Inflammatory macrophage treated with lipopolysaccharide for 1 hour (primary cell): ENCODE measurements at places on chromosomes 16 and 17.
A peak's percentile ranks its signal among the peaks of the same experiment; 100 is the strongest.

DNA sequence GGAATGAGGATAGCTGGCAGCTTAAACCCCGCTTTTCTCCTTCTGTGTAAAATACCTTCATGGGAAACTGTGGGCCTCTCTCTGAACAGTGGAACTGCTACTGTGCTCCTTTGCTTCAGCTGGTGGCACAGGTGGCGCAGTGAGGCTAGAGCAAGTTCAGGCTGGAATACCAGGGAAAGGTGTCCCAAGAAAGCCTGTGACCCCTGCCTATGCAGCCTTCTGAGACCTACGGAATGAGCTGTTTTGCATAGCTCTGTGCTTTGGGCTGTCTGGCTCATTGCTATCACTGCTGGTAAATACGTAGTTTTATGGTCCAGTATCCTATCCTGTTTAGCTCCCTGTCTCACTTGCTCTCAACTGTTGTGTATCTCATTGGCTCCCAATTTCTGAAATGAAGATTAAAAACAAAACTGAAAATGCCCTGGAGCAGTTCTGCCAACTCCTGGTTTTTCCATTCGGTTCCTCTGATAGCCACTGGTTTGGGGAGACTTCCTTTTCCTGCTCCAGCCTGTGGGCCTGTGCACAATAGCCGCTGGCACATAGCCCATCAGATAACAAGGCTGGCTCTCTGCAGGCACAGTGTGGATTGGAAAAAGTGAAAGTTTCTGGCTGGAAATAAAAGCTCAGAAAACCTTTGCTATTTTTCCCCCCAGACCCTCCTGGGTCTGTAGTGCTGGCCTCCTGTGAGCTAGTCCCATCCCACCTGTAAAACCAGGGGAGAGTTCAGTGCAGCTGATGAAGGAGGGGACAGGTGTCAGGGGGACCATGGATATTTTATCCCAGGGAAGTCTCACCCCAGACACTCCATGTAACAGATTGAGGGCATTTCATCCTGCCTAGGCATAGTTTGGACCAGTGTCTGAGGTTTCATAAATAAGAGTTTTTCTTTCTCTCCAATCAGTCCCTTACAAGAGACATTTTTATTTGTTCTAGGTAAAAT is 24.0 kb downstream of the LIMD2 start:
- no peak for DNase-seq

DNA sequence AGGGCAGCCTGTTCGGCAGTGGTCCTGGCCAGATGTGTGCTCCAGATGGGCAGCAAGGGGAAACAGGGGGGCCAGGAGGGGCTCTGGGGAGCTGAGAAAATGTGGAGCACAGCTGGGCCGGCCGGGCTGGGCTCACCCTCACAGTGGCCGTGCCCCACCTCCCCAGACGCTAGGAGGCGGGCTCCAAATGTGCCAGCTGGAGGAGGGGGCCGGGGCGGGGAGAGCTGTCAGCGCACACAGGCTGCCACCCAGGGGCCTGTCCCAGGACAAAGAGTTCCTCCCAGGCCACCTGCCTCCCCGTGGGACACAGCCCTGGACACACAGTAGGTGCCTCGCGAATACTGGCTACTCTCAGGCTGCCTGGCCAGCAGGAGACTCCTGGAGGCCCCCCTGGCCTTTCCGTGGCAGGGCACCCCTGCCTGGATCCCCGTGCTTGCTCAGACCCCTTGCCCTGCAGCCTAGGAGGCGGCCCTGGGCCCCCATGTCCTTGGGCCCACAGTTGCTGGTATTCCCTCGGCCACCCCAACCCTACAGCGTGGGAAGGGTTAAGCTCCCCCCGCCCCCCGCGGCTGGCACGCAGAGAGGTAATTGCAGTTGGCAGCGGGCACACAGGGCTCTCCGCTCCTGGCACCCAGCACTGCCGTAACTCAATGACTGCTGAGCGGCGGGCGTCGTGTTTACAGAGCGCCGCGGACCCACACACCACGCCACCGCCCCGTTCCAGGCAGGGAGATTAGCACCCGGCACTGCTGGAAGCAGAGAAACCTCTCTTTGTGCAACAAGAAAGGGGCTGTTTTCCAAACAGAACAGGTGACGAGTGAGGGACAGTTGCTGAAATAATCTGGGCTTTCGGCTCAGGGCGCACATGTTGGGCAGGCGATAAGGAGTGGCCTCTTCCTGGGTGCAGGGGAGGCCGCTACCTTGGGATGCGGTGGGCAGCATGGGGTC is 32.2 kb downstream of the BAHCC1 start:
- DNase-seq, result no peak

GRCh38 chr17:40124279-40125141 is 2.7 kb downstream of the MSL1 start:
- DNase-seq, result no peak

- DNase-seq, result no peak
Observed at GRCh38 chr16:48497932-48498768, 111.8 kb downstream of the N4BP1 start.

DNA sequence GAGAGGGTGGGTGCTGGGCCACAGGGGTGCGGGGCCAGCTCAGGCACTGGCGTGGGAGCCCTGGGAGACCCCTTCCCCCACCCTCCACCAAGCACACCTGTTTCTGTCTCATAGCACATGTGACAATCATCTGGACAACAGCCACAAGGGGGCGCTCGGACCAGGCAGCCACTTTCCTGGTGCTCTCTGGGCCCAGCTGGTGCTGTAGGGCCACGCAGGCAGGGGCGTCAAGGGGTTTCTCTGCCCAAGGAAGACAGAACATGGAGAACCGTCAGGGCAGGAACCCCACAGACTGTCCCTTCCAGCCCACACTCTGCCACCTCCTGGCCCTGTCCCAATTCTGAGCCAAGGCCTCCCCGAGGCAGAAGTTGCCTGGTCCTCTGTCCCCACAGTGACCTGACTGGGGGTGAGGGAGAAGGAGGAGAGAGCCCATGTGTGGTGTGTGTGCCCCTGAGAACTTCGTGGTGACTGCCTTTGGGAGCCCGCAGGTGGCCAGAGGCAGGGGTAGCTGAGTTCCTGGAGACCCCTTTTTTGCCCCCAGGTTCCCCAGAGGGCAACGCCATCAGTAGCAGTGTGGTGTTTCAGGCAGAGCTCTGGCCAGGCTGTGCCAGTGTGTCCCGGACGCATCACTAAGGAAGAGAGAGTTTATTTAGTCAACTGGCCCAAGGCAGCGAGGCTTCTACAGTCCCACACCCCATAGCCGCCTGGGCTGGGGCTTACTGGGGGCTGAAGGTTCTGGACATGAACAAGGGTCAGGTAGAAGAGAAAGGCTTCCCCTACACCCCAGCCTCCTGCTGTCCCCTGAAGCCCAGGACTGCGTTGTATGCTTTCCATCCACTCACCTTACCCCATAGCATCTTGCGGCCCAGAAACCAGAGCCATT is 3.1 kb upstream of the SETD6 start:
- peak; percentile 80 for DNase-seq

GRCh38 chr17:58532555-58532951 is 18.1 kb upstream of the MTMR4 start:
- no peak for DNase-seq

GRCh38 chr17:5485270-5486205 is at the start of gene DERL2:
Gene DERL2, minus strand, starts transcription at chr17:5486178. Its CDS starts 17 bp downstream, at chr17:5486161.
- DNase-seq, result peak; percentile 2

DNA sequence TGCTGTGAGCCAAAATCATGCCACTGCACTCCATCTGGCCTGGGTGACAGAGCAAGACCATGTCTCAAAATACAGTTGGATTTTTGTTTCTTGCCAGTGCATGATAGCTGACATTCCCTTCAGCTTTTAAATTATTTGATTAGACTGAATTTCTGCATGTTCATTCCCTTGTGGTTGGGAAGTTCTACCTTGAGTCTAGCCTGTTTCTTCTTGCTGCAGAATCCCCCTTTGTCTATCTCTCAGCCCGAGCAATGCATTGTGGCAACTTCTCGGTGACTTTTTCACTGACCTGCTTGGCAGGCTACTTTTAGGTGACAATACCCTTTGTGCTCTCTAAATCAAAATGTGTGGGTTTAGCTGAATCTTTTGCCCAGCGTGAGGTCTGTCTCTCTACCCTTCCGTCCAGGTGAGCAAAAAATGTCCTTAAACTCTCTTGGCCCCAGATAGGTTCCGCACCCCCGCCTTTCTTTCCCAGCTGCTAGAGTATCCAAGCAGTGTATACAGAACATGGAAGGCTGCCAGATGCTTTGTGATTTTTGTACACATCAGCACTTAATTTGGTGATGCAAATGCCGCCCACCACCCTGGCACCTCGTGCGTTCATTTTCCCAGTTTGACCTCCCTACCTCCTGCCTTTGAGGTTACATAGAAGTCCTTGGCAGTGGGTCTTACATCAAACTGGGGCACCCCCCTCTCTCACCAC is 130.2 kb downstream of the ABCC6 start:
- DNase-seq, result peak; percentile 23

- DNase-seq, result no peak
Observed at GRCh38 chr17:6374761-6375312, 60.1 kb downstream of the AIPL1 start.

- DNase-seq, result no peak
Observed at GRCh38 chr17:76573096-76573495, 12.6 kb downstream of the ST6GALNAC2 start.

DNA sequence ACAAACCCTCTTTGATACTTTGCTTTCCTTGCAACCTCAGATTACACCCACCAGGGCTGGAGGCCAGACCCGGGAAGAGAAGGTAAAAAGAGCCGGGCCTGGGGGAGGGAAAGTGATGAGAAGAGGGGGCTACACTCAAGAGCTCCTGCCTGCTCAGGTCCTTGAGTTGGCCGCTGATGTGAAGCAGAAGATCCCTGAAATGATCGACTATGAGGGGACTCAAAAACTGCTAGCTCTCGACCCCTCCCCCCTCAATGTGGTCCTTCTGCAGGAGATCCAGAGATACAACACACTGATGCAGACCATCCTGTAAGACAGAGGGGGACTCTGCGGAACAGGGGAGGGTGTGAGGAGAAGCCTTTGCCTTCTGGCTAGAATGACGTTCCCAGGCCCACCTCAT is 2.8 kb upstream of the KDM6B start:
- DNase-seq, result no peak

DNA sequence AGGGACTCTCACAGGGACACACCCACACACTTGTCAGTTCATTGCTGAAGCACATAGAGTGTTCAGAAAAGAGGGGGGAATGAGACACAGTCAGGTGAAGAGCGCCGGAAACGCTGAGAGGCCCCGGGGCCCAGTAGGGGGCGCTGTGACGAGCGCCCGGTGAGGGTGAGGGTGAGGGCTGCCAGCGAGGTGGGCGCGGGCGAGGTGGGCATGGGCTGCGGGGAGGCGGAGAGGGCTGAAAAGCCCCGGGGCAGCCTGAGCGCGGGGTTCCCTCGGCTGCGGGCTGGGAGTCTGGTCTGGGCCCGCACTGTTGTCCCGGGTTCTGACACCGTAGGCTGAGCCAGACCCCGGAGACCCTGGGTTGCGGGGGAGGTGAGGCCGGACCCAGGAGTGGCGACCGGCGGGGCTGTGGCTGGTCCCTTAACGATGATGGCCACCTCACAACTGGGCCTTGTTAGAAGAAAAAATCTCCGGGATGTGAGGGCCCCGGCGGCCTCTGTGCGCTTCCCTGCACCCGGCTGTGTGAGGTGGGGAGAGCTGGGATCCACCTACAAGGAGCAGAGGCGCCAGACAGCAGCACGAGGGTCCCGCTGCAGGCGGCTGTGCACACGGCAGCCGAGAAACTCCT is 91.4 kb downstream of the C16orf78 start:
- no peak for DNase-seq

- DNase-seq, result no peak
Observed at GRCh38 chr17:18218756-18219415, 6.5 kb upstream of the LLGL1 start.

DNA sequence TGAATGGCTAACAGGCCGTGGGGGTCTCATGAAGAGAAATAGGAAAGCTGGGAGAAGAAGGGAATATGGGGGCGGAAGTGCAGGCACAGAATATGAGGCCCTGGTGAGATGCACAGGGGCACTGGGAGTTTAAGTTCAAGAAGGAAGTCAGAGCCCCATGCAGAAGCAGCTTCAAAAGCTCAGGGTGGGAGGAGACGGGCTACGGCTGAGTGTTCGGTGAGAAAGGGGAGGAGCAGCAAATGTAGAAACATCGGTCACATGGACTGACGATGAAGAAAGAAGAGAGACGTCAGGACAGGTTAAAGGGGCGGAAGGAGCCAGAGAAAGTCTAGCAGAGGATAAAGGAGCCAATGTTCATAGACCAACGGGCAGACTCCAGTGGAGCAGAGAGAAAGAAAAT is 204.5 kb upstream of the ZFHX3 start:
- peak; percentile 3 for DNase-seq

- DNase-seq, result no peak
Observed at GRCh38 chr16:82895843-82896242, 269.1 kb downstream of the CDH13 start.

GRCh38 chr17:18184143-18185031 is 759 bp downstream of the ALKBH5 start:
- peak; percentile 56 for DNase-seq

GRCh38 chr16:2325791-2326190 is 14.7 kb downstream of the ABCA3 start:
- DNase-seq, result no peak

- no peak for DNase-seq
Observed at GRCh38 chr17:61646482-61646881, 55.5 kb upstream of the NACA2 start.

DNA sequence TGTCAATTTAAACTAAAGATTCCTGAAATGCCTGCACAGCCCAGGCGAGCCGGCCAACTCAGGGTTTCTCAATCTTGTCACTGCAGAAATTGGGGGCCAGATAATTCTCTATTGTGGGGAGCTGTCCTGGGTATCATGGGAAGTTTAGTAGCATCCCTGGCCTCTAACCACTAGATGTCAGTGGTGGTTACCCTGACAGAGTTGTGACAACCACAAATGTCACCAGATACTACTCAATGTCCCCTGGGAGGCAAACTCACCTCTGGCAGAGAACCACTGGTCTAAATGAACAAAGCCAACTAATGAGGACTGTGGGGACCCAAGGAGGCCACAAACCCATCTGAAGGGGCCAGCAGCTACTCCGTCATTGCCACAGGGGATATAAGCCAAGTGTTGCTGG is 90.9 kb downstream of the MYH11 start:
- DNase-seq, result peak; percentile 67

- peak; percentile 8 for DNase-seq
Observed at GRCh38 chr16:74281300-74281699, 15.3 kb upstream of the PSMD7 start.

DNA sequence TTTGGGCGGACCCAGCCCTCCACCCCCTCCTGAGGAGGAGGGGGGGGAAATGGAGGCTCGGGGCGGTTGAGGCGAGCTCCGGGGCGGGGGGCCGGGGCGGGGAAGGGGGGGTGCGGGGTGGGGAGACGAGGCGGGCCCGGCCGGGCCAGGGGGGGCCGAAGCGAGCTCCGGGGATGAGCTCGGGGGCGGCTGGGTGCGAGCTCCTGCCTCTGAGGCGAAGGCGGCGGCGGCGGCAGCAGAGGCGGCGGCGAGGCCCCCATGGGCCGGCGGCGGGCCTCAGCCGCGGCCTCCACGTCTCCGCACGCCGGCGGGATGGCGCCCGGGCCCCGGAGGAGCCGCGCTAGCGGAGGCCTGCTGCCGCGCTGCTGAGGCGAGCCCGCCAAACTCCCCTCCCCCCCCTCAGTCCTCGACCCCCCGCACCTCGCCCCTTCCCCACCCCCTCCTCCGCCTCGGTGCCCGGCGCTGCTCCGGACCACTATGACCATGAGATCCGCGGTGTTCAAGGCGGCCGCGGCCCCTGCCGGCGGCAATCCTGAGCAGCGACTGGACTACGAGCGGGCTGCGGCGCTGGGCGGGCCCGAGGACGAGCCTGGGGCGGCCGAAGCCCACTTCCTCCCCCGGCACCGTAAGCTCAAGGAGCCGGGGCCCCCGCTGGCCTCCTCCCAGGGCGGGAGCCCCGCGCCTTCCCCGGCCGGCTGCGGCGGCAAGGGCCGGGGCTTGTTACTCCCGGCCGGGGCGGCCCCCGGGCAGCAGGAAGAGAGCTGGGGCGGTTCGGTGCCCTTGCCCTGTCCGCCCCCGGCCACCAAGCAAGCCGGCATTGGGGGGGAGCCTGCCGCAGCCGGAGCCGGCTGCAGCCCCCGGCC is 596 bp downstream of the MSL1 start:
- DNase-seq, result no peak
